Spinal cord (tissue), 10 donors: ENCODE measurements at places on chromosomes 2 and 18. TPM values are rescaled to one million over a fixed set of nuclear protein-coding genes. Genes with fewer than 3 reads are reported as not detected.
A peak's percentile ranks its signal among the peaks of the same experiment; 100 is the strongest.

SERPINB11 gene
- not detected for total RNA-seq

DNA sequence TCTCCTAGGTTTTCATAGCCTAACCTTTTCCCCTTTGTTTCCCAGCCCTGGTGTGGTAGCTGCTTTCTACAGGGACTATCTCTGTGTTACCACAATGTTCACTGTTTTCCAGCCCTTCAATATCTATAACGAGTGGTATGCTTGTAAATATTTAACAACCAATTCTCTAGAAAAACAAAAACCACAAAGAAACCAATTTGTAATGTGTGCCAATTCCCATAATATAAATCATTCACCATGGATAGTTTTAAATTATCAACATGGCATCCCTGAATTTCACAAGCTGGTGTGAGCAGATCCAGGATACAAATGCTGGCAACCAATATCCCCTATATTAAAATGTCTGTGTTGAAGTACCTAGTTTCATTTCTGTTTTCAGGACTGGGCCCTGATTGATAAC lies 207.5 kb upstream of the FBXO11 start:
- H3K27me3 ChIP-seq, result no peaks in the 10 kb centered on the region
- no peak overlapping the region for H3K4me3 ChIP-seq
- H3K27ac ChIP-seq, result no peak overlapping the region
- no peak for DNase-seq
- H3K4me1 ChIP-seq, result peaks cover 7% of the 10 kb centered on the region

- no peaks in the 10 kb centered on the region for H3K36me3 ChIP-seq
- DNase-seq, result peak; percentile 71
- H3K27me3 ChIP-seq, result no peaks in the 10 kb centered on the region
Measured at GRCh38 chr2:17093712-17094111, 424.5 kb downstream of the RAD51AP2 start.

DNA sequence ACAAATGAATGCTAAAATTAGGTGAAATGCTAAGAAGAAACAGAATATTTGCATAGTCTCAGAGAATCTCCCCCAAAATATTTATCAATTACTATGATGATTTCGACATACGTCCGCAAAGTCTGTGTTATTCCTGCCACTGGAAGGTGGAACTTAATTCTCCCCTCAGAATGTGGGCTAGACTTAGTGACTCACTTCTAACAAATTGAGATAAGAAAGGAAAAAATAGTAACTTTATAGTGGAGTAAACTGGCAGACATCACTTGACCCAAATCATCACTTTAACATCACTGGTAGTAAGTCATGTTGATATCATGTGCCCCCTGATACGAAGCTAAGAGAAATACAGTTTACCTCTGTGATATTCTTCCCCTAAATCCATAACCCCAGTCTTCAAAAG lies 23.5 kb downstream of the HADHB start:
- H3K36me3 ChIP-seq, result peaks cover 5% of the 10 kb centered on the region
- DNase-seq, result no peak
- H3K27ac ChIP-seq, result no peak overlapping the region
- no peaks in the 10 kb centered on the region for H3K27me3 ChIP-seq
- no peak overlapping the region for H3K4me3 ChIP-seq

DNA sequence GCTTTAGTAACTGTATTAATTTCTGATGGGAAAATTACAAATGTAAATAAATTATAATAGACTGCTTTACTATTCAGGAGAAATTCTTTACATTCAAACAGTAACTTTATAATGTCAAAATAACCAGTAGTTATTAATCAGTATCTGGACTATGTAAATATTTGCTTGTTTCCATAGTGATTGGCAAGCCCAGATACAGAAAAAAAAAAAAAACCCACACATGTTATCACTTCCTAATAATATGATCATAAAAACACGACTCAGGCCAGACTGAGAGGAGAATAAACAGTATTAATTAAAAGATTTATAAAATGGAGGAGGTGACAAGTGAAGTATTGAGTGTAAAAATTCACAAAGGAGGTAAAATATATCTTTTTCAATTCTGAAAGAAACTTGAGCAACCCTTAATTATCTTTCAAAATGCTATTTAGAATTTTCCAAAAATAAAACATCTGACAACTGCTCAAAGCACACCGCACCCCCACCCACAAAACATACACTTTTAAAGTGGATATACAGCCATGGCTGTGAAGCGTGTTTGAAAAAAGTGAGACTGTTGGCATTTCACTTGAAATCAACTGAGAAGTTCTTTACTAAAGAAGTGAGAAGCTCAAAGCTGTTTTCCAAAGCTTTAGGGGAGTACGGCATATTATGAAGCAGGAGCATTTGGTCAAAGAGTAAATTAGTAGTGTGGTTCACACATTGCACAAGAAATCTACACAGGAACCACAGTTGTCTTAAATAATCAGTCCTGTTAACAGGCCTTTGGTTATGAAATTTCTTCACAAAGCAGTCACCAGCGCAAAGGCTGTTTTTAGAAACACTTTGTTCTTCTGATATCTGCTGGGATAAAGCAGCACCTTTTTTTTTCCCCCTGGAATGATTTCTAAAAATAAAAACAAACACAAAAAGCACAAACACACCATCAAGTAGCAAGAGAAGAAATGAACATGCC lies 475.8 kb downstream of the TXNL1 start:
- no peaks in the 10 kb centered on the region for H3K27me3 ChIP-seq
- no peak overlapping the region for H3K4me3 ChIP-seq
- H3K4me1 ChIP-seq, result no peaks in the 10 kb centered on the region

DNA sequence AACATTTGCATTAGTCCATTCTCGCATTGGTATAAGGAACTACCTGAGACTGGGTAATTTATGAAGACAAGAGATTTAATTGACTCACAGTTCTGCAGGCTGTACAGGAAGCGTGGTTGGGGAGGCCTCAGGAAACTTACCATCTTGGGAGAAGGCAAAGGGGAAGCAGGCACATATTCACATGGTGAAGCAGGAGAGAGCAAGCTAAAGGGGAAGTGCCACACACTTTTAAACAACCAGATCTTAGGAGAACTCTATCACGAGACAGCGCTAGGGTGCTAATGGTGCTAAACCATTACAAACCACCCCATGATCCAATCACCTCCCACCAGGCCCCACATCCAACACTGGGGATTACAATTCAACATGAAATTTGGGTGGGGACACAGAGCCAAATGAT lies 201.7 kb upstream of the MGAT5 start:
- no peak for DNase-seq
- H3K4me1 ChIP-seq, result no peaks in the 10 kb centered on the region
- H3K4me3 ChIP-seq, result no peak overlapping the region
- no peak overlapping the region for H3K27ac ChIP-seq
- H3K27me3 ChIP-seq, result no peaks in the 10 kb centered on the region

FLACC1 gene
- 7.1 TPM for total RNA-seq

- no peaks in the 10 kb centered on the region for H3K27me3 ChIP-seq
- no peaks in the 10 kb centered on the region for H3K36me3 ChIP-seq
Measured at GRCh38 chr18:46042571-46043123, 29.4 kb downstream of the PSTPIP2 start.

DNA sequence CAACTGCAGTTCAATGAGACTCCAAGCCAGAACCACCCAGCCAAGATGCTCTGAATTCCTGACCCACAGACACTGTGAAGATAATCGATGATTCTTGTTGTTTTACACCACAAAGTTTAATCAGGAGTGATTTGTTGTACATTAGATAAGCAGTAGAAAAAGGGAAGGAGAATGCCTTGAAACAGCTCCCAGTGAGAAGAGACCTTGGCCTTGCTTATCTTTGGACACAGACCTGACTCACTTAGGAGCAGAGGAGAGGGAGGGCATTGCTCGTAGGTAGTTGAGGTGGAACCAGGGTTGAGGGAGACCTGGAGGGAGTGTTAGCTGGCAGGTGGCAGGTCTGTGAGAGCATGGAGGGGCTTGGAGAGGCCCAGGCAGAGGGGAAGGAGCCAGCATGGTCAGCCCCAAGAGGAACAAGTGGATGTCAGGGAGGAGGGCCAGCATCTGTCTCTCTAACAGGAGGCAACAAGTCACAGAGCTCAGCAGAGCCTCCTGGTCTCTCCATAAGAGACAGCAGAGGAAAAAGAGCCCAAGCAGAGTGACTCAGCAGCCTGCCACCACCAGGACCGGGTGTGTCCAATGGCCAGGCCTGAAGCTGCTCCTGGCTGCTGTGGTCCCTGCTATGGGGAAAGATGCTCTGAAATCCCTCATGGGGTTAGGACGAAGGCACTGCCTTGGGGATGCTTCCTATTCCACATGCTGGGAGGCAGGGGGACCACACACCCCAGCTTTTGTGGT lies 161.6 kb upstream of the CAPN13 start:
- DNase-seq, result no peak
- H3K27me3 ChIP-seq, result no peaks in the 10 kb centered on the region
- no peak overlapping the region for H3K4me3 ChIP-seq
- H3K36me3 ChIP-seq, result peaks cover 8% of the 10 kb centered on the region
- no peak overlapping the region for H3K27ac ChIP-seq
- H3K4me1 ChIP-seq, result peaks cover 9% of the 10 kb centered on the region

FHL2 gene
- total RNA-seq, result 19.8 TPM

GRCh38 chr18:40904295-40904694 lies 1050.7 kb upstream of the PIK3C3 start:
- H3K4me3 ChIP-seq, result no peak overlapping the region
- H3K36me3 ChIP-seq, result no peaks in the 10 kb centered on the region
- H3K27me3 ChIP-seq, result no peaks in the 10 kb centered on the region
- no peaks in the 10 kb centered on the region for H3K4me1 ChIP-seq
- no peak overlapping the region for H3K27ac ChIP-seq

GCG gene
- total RNA-seq, result not detected

TSPYL6 gene
- total RNA-seq, result 0.17 TPM

PTPN2 gene
- total RNA-seq, result 40.9 TPM

GRCh38 chr2:42252464-42252863 lies 83.3 kb downstream of the EML4 start:
- DNase-seq, result peak; percentile 8
- H3K4me3 ChIP-seq, result no peak overlapping the region
- H3K27me3 ChIP-seq, result no peaks in the 10 kb centered on the region
- H3K4me1 ChIP-seq, result no peaks in the 10 kb centered on the region
